ENCODE measurements at places on chromosomes 6 and 20.

DNA sequence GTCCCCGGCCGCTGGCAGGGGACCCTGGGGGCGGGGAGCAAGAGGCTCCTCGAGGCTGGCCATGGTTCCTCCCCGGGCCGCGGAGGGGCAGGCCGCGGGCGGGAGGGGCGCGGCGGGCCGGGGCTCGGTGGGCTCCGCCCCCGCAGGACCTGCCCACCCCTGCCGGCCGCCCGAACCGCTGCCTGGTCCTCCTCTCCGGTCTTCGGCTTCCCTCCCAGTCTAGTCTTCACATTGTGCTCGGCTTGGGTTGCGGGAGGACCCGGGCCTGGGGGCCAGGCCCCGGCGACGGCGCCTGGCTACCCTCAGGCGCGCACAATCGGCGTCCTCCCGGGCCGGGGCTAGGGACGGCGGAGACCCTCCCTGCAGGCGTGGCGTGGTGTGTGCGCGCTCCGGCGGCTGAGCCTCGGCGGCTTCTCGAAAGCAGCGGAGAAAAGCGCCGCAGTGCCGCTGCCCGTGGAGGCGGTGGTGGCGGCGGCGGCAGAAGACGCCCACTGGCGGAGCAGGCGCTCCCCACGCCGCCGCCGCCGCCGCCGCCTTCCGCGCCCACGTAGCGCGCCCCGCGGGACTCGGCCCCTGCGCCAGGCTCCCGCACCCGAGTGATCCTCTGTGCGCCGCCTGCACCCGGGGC is at the start of gene PDE10A:
Gene PDE10A, minus strand, starts transcription at position 493 of the 628 bp plus-strand sequence. Its CDS starts 430 bp downstream, at position 63.
- DNase-seq, result peak; percentile 4

GRCh38 chr6:68975064-68975463 is 340.0 kb downstream of the ADGRB3 start:
- DNase-seq, result no peak

- no peak for DNase-seq
Measured at GRCh38 chr20:18839507-18840247, 26.1 kb downstream of the SCP2D1 start.

DNA sequence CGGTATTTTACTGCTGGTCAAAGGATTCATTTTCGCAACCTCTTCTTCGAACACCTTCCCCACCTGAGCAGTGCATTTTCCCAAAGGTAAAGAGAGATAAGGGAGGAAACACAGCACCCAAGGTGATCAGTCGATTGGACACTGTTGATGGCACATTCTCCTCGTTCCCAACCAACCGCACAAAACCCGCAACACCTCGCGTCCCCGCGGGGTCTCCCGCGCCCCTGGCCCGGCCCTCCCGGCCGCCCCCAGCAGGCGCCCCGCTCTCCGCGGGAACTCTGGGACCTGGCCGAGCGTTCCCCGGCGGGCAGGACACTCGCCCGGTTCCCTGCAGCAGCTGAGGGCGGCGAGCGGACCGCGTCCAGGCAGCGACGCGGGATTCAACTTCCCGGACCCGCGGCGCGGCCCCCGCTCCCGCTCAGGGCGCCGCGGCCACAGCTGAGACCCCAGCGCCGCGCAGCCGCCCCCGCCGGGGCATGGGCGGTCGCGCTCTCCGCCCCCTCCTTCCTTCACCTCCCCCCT is 506 bp downstream of the RGS17 start:
- no peak for DNase-seq

GRCh38 chr6:169930799-169931198 is 179.4 kb downstream of the ERMARD start:
- DNase-seq, result no peak

- DNase-seq, result no peak
Measured at GRCh38 chr20:10076126-10077080, 41.6 kb downstream of the ANKEF1 start.

DNA sequence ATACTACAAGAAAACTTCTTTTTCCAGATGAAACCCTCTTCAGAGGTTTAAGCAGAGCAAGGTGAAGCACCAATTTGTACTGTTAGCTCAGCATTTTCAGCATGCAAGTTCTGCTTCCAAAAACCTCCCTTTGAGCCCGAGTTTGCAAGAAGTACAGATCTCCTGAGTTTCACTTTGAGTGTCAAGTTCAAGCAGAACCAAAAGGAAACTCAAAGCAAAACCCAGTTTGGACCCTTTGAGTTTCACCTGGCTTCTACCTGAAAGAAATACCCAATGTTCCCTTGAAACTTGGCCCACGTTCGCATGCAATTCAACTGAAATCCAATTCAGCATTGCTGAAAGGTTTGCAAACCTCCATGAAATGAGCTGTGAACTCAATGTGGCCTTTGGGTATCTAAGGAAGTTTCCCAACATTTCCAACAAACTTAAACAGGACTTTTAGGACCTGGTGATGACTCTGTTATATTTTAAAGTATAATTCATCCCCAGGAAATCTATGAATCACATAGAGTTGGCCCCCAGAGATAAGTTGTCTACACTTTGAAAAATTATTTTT is 62.9 kb upstream of the HBS1L start:
- no peak for DNase-seq

DNA sequence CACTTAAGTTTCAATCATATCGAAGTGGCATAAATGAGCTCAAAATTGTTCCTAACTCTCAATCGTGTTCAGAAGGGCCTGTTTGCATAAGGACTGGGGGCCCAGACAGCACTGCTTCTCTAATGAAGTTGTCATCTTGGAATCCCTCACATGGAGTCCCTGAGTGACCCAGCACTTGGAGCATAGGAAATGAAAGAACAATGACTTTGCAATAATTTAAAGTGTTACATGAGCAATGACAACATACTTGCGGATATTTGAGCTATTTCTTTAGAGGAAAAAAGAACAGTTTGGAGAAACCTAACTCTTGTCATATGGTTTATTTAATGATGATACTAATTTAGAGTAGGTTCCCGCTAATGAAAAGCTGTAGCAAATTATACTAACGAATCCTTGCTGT is 239.9 kb downstream of the TSHZ2 start:
- DNase-seq, result no peak

DNA sequence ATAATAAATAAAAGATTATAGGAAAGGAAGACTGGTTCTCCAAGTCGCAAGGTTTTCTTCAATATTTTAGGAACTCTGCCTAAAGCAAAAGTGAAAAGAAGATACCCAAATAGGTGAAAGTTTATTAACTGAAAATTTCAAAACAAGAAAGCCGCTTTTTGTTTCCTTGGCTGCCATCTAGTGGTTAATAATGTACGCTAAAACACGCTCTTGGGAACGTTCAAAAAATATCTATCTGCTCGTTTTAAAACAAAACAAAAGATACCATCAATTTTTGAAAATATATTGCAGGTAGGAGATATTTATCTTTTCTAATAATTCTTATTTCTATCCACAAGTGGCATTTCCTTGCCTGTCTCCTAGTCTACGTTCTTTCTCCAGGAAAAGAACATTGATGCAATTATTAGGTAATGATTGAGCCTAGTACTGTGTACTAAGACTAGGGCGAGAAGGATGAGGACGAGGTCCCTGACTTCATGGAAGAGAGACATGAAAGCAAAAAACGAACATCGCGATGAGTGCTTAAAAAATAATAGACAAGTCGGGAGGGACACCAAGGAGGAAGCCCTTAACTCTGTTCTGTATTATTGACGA is 97.2 kb downstream of the SPTLC3 start:
- peak; percentile 41 for DNase-seq

Measured in AG10803 (cell line).